ENCODE measurements at places on chromosomes 4 and X. TPM values are rescaled to one million over a fixed set of nuclear protein-coding genes. Genes with fewer than 3 reads are reported as not detected.

DNA sequence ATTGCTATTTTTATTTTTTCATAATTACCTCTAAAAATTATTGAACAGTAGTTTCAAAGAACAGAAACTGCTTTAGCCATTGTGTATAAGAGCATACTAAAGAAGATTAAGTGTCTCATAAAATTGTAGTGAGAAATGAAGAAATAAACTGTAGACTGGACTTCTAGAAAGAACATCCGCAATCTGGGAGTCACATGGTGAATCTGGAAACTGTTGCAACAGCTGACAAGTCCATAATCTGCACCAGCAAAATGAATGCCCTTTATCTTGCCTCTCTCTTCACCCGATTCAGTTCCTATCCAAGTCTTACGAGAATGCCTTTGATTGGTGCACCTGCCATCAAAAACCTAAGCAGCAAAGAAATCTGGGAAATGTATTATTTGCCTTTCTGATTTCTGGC is 312.9 kb downstream of the NAF1 start:
- no peak for DNase-seq

DNA sequence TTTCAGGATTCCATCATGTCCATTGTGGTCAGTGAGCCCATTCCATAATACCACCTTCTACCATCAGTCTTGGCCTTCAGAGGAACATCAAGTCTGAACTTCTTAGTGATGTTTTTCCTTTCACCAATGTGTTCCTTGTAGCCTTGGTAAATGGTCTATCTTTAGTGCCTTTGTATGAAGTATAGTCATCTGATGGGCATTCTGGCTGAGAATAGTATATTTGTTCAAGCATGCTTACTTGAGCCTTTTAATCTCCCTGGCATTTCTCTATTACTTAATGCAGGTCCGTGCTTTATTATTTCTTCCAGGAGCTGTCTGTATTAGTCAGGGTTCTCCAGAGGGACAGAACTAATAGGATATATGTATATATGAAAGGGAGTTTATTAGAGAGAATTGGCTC is 99.7 kb downstream of the TLL1 start:
- DNase-seq = no peak

GRCh38 chrX:19848110-19848509 is 39.3 kb downstream of the SH3KBP1 start:
- DNase-seq = no peak

DNA sequence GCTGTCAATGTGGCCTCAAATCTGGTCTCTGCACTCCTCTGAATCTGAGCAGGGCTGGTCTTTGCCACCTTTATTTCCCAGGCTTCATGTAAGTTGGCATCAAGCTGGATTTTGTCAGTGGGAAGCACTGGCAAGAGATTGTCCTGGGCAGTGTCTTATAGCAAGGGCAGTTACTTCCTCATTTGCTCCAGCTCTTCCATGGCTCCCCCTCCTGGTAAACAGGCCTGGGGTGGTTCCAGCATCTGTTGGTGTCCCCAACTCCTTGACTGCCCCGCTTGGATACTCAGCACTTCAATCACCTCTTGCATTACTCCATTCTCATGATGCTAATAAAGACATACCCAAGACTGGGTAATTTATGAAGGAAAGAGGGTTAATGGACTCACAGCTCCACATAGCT is 15.0 kb upstream of the REST start:
- no peak for DNase-seq

DNA sequence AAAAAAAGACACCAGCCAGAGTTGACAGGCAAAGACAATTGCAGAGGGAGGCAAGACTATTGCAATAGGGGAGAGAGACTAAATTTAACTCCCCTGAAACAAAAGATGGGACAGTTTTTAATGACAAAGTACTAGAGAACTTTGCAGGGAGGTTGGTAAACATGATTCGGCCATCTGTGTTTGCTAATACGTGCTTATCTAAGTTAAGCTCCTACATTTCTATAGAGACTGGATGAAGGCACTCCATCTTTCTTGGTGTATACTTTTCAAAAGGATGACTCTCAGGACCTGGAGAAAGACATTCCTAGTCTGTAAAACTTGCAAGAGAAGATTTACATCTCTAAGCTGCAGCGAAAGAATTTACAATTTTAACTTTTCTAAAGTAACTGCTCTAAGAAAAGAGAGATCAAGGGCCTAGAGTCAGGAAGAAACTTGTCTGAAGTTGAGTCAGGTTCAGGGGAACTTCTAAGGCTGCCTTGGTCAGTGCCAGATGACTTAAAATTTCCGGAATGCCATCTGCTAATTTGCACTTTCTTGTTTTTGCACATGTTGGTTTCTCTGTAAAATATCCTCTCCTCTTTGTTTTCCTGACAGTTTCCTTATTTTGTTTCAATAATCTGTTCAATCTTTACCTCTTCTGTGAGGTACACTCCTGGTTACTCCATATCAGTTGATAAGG is 10.6 kb downstream of the ADAM29 start:
- no peak for DNase-seq

- no peak for DNase-seq
Measured at GRCh38 chrX:71632923-71633657, 14.8 kb upstream of the CXCR3 start.

GRCh38 chr4:169342906-169343564 is 72.3 kb upstream of the SH3RF1 start:
- DNase-seq = no peak

DNA sequence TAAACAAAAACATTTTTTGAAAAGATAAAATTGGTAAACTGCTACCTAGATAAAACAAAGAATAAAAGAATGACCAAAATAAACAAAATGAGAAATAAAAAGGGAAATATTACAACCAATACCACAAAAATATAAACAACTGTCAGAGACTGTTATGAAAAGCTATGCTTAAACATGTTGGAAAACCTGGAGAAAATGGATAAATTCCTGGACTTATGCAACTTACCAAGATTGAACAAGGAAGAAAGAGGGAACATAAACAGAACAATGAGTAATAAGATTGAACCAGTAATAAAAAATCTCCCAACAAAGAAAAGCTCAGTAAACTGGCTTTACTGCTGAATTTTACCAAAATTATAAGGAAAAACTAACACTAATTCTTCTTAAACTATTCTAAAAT is 518.7 kb downstream of the GRXCR1 start:
- DNase-seq = no peak

GRCh38 chr4:115054836-115055235 is 58.6 kb downstream of the NDST4 start:
- no peak for DNase-seq

GRCh38 chr4:37431417-37431743 is 186.8 kb downstream of the NWD2 start:
- no peak for DNase-seq

DNA sequence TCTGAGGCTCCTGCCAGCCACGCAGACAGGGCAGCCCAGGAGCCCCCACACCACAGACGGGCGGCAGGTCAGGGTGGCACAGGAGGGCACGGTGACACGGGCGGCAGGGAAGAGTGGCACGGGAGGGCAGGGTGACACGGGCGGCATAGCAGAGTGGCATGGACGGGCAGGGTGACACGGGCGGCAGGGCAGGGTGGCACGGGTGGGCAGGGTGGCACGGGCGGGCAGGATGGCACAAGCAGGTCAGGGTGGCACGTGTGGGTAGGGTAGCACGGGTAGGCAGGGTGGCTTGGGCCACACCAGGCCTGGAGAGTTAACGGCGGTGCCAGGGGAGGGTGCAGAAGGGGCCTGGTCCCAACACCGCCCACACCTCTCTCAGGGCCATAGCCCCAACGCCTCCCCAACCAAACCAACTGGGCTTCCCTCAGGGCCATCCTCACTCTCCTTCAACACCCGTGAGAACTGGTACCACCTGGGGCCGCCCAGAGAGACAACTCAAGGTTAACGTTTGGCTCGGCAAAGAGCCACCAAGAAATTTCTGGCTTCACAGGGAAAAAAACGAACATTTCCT is 3.4 kb downstream of the CTBP1 start:
- peak; percentile 54 for DNase-seq

DNA sequence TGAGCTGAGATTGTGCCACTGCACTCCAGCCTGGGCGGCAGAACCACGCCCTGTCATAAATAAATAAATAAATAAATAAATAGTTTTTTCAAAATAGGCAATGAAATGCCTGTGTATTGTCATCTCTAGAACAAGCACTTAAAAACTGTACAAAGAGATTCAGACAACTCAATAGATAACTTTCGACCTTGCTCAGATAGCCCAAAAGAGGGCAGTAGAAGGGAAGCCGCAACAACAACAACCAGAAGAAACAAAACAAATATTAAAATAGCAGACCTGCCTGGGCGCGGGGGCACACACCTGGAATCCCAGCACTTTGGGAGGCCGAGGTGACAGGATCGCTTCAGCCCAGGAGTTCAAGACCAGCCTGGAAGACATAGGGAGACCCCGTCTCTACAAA is 9.4 kb upstream of the CLDN34 start:
- DNase-seq = no peak

- DNase-seq = no peak
Measured at GRCh38 chr4:76156635-76157034, 8.4 kb upstream of the NUP54 start.

DNA sequence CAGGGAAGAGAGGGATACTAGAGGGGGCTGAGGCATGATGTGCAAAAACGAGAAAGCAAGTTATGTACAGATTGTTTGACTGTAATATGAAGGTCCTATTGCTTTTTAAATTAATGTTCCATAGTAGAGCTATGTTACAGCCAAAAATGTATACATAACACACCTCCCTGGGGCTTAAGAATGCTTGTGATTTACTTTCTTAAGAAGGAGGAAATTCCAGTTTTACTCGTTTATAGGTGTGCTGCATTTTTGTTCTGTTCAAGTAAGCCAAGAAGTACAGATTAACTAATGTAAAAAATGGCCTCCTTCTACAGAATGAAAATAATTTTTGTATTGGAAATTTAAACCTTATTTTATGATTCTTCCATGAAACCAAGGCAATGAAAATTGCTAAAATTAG is 614.4 kb upstream of the NR3C2 start:
- no peak for DNase-seq

DNA sequence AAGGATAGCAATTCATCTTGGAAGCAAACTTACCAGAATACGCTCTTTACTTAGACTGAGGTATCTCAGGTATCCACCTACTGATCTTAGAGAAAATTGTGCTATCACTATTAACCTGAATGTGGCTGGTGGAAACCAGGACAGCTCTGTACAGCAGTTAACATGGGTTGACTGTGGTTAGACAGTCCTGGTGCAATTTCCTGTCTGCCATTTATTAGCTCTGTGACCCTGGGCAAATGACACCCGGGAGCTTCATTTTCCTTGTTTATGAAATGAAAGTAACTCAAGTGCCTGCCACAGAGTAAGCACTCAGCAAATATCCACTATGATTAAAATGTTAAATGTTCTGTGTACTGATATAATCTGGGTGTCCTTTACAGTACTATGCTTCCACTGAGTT is 60.0 kb downstream of the SMC1A start:
- no peak for DNase-seq

DNA sequence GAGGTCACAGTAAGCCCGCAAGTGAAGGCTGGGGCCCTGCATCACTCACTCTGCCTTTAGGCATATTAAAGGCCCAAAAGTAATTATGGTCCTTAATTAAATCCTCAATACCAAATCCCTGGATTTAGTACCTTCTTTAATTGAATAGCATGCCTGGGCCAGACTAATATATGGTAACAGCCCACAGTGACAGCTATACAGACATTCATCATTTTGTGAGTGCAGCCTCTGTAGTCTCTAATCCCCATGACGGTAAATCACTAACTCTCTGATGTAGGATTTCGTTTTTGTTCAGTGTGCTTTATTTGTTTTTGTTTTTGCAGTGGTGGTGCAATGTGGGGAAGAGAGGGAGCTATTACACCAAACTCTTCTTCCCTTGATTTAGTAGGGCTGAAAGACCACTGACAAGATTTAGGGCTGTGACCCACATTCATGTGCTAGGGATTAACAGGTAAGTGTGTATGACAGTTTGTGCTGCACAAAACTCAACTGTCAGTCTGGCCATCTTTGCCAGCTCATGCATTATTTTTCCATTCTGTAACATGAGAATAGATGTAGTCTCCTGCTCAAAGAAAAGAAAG is 60.6 kb upstream of the SLC39A8 start:
- no peak for DNase-seq

DNA sequence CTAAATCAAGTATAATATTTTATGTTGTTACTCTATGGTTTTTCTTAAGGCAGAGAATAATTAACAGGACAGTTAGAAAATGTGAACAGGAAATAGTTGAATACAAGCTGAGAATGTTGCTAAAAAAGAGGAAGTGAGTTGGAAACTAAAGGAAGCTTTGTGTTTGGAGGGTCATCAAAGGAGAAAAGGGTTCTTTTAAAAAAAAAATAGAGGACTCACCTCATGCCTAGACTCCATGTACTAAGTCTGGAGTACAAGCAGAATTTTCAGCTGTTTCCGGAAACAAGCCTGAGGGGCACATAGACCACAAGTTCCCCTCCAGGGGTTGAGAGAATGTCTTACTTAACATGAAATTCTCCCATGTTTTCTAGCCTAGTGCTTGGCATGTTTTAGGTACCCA is 20.1 kb upstream of the MAP7D3 start:
- DNase-seq = no peak

- no peak for DNase-seq
Measured at GRCh38 chr4:34664051-34664450, 1580.3 kb downstream of the ARAP2 start.

- peak; percentile 45 for DNase-seq
Measured at GRCh38 chrX:68648960-68649359, 1.5 kb downstream of the STARD8 start.

- no peak for DNase-seq
Measured at GRCh38 chrX:68332201-68332731, 101.0 kb downstream of the OPHN1 start.

- DNase-seq = no peak
Measured at GRCh38 chr4:122313006-122313646, 65.7 kb upstream of the ADAD1 start.

DNA sequence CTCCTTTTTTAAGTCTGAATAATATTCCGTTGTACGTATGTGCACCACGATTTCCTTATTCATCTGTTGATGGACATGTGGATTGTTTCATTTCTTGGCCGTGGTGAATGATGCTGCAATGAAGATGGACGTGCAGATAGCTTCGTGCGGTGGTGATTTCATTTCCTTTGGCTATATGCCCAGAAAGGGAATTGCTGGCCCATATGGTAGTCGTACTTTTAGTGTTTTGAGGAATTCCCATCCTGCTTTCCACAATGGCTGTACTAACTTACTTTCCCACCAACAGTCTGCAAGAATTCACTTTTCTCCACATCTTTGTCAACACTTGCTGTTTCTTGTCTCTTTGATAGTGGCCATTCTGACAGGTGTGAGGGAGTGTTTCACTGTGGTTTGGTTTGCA is 12.8 kb downstream of the ZFP42 start:
- no peak for DNase-seq

- DNase-seq = no peak
Measured at GRCh38 chr4:113869743-113870375, 108.3 kb upstream of the CAMK2D start.

The PNCK gene
- total RNA-seq = 1.7 TPM

The KIT gene
- 7.6 TPM for total RNA-seq

The PCYT1B gene
- total RNA-seq = 22.9 TPM

The ASB5 gene
- total RNA-seq = 0.31 TPM

The DMRTC1 gene
- not detected for total RNA-seq

The TSC22D3 gene
- 46.2 TPM for total RNA-seq

The BEX1 gene
- 81.4 TPM for total RNA-seq

The LRAT gene
- 15.8 TPM for total RNA-seq

The ENPEP gene
- total RNA-seq = 0.44 TPM

The PROM1 gene
- 53.4 TPM for total RNA-seq

The CSN1S1 gene
- not detected for total RNA-seq

The TSPAN7 gene
- total RNA-seq = 1.5 TPM

The NWD2 gene
- total RNA-seq = not detected

All from H7 (cell line).